AG08395 (cell line): ENCODE measurements at places on chromosomes 1 and 21.

- no peak for DNase-seq
These were observed 31.6 kb downstream of the ADARB1 start for GRCh38 chr21:45105906-45106485.

DNA sequence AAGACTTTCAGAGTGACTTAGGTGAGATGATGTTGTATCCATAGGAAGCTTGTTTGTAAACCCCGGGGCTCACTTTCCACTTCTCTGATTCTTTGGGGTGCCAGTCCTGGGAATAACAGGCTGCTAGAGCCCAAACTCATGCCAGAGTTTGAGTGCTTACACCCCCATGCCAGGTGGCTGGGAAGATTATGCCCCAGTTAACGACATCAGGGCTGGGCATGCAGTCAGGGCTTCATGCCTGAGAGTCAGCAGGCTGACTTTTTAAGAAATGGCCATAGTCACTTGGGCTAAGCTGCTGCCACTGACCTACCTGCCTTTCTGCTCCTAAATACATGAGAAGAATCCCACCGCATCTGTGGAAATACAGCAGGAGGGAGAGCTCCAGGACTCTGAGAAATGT lies 425.6 kb upstream of the VAMP3 start:
- no peak for DNase-seq

- peak; percentile 56 for DNase-seq
These were observed 2.7 kb upstream of the FDPS start for GRCh38 chr1:155305881-155306391.

- DNase-seq: no peak
These were observed 3.8 kb downstream of the KRTAP27-1 start for GRCh38 chr21:30333736-30334135.

- no peak for DNase-seq
These were observed 61.2 kb downstream of the PTPRC start for GRCh38 chr1:198700016-198700392.

DNA sequence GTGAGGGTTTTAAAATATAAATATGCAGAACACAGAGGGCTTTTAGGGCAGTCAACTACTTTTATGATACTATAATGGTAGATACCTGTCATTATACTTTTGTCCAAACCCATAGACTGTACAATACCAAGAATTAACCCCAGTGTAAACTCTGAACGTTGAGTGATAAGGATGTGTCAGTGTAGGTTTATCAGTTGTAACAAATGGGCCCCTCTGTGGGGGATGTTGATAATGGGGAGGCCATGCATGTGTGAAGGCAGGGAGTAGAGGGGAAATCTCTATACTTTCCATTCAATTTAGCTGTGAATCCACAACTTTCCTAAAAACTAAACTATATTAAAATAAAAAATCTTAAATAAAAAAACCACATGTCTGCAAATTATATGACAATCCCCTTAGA lies 193.5 kb upstream of the CAMK1G start:
- DNase-seq: no peak

DNA sequence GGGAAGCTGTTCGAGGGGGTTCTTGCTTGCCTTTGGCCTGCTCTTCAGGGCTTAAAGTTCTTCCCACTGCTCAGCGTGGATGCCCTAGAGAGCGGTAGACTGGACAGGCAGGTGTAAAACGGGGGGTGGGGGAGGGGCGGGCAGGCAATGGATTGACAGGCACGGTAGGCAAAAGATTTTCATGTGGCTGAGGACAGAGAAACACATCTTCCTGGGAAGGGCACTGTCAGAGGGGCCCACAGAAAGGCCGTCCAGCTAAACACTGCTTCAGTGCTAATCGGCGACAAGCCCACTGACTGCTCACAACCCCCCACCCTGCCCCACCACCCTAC lies 412 bp downstream of the ABCA4 start:
- no peak for DNase-seq

GRCh38 chr21:26041431-26042180 lies 129.0 kb downstream of the APP start:
- peak; percentile 30 for DNase-seq

- no peak for DNase-seq
These were observed 6.2 kb upstream of the LBR start for GRCh38 chr1:225434046-225434445.

DNA sequence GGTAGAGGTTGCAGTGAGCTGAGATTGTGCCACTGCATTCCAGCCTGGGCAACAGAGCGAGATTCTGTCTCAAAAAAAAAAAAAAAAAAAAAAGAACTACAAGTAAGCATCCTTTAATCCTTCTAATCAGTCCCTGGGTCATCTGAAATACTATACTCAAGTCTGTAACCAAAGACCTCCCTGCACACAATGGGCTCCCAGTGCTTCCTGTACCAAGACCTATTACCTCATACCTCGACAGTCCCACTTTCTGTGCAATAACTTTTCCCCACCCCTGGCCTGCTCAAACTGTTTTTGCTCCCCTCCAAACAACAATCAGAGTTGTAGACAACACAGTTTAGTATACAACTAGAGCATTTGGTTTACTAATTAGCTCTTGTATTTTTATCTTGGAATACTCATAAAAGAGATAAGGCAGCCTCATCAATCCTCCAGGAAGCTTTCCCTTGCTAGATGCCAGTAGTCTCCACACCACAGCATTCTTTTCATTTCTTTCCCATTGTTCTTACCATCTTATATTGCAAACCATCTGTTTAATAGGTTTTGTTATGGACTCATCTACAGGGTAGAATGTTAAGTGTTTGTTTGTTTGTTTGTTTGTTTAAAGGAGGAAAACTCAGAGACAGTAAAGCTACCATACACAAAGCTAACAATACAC lies 19.2 kb upstream of the RLF start:
- DNase-seq: no peak

- no peak for DNase-seq
These were observed 45.2 kb downstream of the EPRS1 start for GRCh38 chr1:220001095-220001501.

DNA sequence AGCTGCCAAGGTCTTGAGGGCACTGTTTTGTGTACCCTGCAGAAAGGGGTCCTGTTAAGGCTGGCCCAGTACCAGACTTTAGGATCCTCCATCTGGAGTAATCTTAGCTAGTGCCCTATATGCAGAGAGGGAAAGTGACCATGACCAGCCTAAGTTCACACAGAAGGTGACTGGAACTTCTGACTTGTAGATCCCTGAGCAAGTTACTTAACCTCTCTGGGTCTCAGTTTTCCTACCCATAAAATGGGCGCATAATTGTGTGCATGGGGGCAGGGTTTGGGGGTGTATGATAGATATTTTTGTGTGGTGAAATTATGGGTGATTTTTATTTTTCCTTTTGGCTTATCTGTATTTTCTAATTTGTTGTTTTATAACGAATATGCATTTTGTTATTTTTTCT lies 3.3 kb upstream of the SHISAL2A start:
- no peak for DNase-seq

DNA sequence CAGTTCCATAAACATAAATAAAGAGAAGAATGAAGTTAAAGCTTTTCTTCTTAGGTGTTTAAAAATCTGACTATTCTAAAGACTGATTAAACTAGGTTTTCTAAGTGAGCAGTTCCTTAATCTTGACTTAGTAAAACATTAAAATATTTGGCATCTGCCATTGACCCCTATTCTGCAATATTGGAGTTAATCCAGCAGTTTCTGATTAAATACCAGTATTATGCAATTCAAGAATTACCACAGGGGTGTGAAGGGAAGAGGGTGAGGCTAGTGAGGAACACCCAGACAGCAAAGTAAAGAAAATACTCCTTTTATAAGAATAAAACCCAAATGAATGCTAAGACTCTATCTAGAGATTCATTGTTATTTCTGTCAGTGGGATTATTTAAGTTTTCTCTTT lies 40.9 kb downstream of the CLIC4 start:
- DNase-seq: peak; percentile 39

GRCh38 chr1:42419126-42419821 lies 36.5 kb downstream of the ZMYND12 start:
- DNase-seq: no peak

GRCh38 chr1:17113963-17114362 lies 5.3 kb downstream of the PADI2 start:
- no peak for DNase-seq

DNA sequence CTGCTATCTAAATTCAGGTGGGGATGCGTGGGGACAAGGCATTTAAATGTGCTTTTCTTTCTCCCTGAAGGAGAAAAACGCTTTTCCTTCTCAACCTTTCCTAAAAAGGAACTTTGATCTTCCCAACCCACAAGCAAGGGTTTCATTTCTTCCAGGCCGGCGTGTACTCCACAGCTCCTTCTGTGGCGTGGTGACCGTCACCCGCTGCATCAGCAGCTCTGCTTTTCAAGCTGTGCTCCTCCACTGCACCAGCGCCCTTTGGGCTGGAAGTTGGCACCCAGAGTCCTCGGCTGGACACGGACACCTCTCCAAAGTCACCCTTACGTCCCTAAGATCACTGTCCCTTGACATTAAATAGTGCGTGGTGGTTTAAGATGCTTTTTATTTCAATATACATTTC lies 54.3 kb downstream of the PEX14 start:
- DNase-seq: no peak

- DNase-seq: no peak
These were observed 307.0 kb upstream of the PROX1 start for GRCh38 chr1:213680677-213681325.

DNA sequence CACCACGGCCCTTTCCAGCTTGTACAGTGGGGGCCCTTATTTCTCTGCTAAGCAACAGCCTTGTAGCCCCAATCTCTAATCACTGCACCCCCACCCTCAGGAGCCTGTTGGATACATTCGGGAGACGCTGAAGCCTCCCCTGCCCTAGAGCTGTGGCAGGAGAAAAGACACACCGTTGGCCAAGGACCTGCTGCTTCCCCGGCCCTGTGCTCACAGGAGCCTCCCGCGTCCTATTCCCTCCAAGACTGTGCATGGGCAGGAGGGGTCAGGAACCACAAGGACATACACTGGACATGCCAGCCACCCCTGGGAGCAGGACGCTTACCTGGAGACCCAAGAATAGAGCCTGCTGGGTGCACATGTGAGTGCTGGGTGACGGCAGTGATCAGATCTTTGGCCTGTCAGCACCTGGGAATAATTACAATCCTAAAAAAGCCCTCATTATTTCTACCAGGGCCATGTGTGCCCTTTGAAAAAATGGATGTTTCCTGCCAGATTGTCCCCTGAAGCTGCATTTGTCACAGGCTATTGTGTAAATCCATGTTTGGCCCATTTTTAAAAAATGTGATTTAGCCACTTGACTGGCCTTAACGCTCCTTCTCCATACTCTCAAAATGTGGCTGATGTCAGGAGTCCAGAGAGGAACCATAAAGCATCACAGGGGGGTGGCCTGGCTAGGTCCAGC lies 590.6 kb downstream of the MATN1 start:
- no peak for DNase-seq

- DNase-seq: no peak
These were observed 58.5 kb upstream of the LRRC8D start for GRCh38 chr1:89762386-89762778.

GRCh38 chr1:185537596-185537995 lies 196.6 kb upstream of the HMCN1 start:
- no peak for DNase-seq

DNA sequence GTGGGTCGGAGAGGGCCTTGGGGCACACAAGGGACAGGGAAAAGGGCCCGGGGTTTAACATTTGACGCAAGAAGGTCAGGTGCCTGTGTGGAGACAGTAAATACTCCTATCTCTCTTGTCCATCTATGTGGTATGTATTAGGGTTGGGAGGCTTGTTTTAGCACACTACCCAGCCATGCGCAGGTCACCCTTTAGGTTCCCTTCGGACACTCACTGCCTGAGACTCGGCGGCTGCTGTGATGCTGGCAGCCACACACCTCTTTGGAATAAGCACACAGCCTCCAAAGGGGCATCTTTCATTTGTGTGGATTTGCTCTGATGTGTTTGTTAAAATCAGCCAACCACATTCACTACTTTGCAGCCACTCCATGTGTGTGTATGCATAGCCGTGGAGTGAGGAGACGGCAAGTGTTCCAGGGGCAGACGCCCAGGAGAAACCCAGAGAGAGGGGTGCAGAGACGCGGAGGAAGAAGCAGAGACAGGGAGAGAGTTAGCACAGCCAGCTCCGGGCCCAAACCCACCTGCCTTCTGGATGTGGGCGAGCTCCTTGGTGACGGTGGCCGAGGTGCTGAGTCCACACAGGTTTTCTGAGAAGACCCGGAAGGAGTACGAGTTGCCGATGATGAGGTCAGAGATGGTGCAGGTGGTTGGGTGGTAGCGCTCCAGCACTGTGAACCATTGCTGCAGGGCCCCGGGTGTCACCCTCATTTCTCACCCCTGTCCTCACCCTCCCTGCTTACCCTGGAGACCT lies 5.7 kb downstream of the MYBPH start:
- no peak for DNase-seq

GRCh38 chr1:242056988-242057744 lies 58.3 kb upstream of the MAP1LC3C start:
- no peak for DNase-seq

GRCh38 chr1:244761279-244761678 lies 74.2 kb upstream of the COX20 start:
- no peak for DNase-seq

DNA sequence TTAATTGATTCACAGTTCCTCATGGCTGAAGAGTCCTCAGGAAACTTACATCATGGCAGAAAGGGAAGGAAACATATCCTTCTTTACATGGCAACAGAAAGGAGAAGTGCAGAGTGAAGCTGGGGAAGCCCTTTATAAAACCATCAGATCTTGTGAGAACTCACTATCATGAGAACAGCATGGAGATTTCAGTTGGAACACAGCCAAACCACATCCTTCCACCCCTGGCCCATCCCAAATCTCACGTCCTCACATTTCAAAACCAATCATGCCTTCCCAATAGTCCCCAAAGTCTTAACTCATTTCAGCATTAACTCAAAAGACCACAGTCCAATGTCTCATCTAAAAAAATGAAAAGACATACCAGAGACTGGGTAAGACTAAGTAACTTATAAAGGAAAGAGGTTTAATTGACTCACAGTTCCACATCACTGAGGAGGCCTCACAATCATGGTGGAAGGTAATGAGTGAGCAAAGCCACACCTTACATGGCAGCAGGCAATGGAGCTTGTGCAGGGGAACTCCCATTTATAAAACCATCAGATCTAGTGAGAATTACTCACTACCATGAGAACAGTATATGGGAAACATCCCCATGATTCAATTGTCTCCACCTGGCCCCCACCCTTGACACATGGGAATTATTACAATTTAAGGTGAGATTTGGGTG lies 105.2 kb downstream of the MRPL39 start:
- DNase-seq: no peak

GRCh38 chr1:6592865-6593593 lies 9.6 kb downstream of the KLHL21 start:
- no peak for DNase-seq

GRCh38 chr1:181180407-181181031 lies 92.0 kb downstream of the IER5 start:
- no peak for DNase-seq

DNA sequence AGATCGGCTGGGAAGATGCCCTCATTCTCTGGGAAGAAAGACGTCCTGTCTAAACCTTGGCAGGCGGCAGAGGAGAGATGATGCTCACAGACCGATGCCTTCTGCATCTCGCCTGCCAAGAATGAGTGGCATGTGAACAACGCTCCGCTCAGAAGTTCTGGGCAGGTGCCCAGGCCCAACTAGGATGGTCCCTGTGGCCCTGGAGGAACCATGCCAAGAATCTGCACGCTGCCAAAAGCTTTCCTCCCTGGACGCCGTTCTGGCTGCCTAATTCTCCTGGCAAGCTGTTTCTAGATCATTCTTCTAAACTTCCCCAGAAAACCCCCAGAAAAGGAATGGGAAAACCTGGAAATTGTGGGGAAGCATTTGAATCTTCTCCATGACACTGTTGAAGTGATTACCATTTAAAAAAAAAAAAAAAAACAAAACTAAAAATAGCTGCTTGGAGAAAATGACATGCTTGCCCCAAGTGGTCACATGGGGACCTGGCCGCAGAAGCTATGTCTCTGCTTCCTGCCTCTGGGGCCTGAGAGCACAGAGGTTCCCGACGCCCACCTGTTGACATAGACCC lies 440.9 kb downstream of the PRDM2 start:
- DNase-seq: peak; percentile 43
